NCI-H2171 treated with DMSO at 0.1 percent for 48 hours (cell line): ENCODE measurements at places on chromosomes 1 and 21.

GRCh38 chr21:33566514-33566913, 22.0 kb downstream of the DONSON start:
- no peak for DNase-seq

- DNase-seq: no peak
These were observed 18.4 kb downstream of the ERI3 start for GRCh38 chr1:44336668-44337067.

DNA sequence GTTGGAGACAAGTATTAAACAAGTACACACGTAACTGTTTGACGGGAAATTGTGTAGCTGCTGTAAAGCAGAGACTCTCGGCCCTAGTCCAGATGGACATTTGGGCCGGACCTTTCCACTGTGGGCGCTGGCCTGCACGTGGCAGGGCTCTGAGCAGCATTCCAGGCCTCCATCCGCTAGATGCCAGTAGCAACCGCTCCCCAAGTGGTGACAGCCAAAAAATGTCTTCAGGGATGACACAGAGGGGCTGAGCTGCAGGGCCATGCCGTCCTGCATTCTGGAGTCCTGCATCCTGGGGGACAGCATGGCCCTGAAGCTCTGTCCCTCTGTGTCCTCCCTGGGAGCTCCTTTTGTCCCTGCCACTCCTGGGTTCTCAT, 24.8 kb downstream of the A3GALT2 start:
- DNase-seq: no peak

- no peak for DNase-seq
These were observed 199.6 kb downstream of the DPYD start for GRCh38 chr1:97721221-97721620.

DNA sequence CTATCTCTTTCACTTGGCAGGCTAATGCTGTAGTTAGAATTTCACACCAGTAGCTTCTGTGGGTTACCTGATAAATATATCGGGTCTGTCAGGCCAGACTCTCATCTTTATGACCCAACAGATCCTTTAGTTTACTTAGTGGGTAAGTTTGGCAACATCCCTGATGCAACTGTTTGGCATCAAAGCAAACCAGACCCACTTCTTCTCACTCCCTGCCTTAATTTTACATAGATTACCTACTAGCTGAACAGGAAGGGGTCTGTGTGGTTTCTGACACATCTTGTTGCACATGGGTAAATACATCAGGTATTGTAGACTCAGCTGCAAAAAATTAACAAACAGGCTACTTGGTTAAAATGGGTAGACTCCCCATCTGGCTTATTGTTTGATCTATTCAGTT, 3.2 kb upstream of the GUK1 start:
- no peak for DNase-seq

DNA sequence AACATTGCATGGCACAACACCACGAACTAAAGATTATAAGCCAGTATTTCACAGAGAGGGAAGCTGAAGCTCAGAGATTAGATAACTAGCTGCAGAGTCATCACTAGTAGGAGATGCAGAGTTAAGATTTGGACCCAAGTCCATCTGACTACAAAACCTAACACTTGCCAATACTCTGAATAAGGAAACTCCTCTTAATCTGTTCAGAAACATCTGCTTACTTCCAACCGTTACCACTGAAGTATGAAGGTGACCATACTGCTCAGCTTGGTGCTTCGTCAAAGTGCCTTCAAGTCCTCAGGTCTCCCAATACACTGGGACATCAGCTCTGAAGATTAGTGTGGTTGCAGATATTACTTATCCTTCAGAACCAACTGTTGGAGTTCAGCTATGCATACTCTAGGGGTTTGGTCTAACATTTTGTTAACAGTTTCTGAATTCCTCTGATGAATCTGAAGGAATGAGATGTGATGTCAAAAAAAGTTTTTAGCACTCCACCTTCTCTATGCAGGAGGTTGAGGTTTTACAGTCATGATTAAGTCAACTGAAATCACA, 179.6 kb downstream of the TPR start:
- DNase-seq: no peak

- no peak for DNase-seq
These were observed 43.3 kb downstream of the KLHL20 start for GRCh38 chr1:173758110-173758509.

GRCh38 chr1:242017580-242018233, 18.8 kb upstream of the MAP1LC3C start:
- peak; percentile 39 for DNase-seq

- no peak for DNase-seq
These were observed 45.3 kb downstream of the PGM1 start for GRCh38 chr1:63638471-63638870.

DNA sequence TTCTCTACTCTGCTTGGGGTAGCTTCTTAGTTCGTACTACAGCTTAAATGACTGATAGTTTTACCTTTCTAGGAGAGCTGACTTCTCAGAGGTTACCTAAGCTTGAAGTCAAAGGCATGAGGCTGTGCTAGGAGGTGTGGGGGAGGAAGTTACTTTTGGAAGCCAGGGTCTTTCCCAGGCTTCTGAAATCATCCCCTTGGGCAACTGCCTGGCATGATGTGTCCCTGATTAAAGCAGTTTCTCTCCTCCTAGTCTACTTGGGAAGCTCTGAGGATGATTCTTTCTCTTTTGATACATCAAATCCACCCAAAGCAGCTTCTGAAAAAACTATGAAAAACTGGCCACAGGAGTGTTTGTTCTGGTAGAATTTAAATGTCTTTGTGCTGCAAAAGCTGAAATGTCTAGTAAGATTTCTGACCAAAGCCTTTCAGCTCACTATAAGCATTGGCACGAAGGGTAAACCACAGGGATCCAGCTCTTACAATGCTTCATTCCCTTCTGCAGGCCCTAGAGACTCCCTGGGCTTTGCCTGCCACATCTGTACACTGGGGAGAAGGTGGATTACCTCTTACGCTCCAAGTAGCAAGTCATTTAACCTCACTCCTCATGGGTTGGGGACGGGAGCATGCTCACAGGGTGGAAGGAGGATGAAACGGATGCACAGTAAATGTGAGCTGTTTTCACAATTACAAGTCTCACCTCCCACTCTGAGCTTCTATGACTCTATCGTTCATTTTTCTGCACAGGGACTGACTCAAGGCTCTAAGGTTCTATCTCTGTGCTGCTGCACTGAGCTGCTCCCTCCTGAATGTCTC, 59.6 kb downstream of the RUNX1 start:
- DNase-seq: no peak

DNA sequence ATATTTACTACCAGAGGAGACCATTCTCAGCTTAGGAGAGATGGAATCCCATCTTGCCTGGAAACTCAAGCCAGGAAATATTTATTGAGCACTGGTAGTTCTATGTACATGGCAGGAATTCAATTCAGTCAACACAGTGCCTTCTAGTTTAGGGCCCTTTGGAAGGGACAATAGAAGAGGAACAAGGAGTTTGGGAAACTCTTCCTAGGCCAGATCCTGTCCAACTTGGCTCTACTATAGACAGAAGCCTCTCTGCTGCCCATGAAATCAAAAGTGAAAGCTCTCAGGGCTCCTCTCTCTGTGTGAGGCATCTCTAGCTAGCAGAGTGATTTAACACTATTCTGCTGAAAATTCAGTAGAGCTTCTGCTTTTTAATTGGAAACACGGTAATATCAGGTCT, 244.6 kb upstream of the MAP1LC3C start:
- no peak for DNase-seq

DNA sequence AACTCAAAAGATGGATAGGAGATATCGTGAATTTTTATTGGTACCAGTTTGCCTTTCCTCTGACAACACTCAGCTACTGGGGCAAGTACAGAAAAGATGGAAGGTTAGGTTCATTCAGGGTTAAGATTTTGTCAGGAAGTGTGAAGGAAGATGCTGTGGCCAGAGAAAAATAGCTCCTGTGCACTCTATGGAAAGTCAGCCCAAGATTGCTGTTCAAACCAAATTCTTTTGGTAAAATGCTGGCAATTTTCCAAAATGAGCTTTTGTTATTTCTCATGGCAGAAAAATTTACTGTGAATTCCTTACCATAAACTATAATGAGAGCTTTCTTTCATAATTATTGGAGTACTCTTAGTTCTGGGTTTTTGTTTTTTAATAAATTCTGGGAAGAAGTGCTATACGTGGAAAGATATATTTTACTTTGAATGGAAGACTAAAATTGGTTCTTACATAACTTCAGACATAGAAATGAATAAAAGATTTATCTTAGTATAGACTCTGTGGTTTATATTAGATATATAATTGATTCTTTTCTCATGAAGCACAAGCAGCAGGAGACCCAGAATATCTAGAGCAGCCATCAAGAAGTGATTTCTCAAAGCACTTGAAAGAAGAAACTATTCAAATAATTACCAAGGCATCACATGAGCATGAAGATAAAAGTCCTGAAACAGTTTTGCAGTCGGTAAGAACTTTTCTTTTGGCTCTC, 112.2 kb downstream of the USP25 start:
- no peak for DNase-seq

DNA sequence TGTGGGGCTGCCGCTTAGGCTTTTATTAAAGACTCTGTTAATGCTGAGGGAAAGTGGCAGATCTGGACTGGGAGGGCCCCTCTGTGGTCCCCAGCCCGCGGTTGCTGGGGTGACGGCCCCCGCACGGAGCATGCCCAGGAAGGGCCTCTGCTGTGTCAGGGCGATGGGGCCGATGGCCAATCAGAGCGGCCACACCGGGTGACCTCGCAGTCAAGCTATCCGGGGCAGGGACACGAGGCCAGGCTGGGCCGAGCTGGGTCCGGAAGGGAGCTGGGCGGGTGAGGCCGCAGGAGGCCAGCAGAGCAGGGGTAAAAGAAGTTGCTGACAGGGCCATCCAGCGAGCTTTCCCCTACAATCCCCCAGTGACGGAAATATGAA, 145.1 kb downstream of the CASZ1 start:
- DNase-seq: no peak
